ENCODE measurements at places on chromosomes 7 and 10. TPM values are rescaled to one million over a fixed set of nuclear protein-coding genes. Genes with fewer than 3 reads are reported as not detected.

Gene COL13A1
- total RNA-seq: not detected

Gene DRGX
- not detected for total RNA-seq

Gene SH2B2
- 0.95 TPM for total RNA-seq

Gene ZNF365
- 1.8 TPM for total RNA-seq

Gene SUGCT
- total RNA-seq: 0.95 TPM

DNA sequence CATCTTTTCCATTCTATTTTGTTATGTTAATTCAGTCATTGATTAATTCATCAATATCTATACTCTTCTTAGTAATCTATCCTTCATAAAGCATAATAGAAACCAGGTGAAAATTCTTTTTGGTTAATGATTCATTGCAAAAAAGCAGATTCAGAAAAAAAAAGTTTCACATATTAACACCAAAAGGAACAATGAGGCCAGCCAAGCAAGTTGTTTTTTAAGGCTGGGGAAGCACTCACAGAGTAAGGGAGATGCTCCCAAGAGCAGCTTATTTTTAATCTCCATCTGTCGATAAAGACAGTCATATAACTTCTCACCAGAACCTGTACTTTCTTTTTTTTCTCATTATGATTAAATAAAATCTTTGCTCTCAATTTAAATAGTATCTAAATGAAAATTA lies 95.8 kb downstream of the CACNA2D1 start:
- no peak for DNase-seq

- DNase-seq: no peak
Measured at GRCh38 chr10:8817299-8817698, 762.8 kb downstream of the GATA3 start.

- no peak for DNase-seq
Measured at GRCh38 chr7:29847496-29847895, 41.2 kb downstream of the WIPF3 start.

GRCh38 chr7:158296798-158297104 lies 290.9 kb downstream of the PTPRN2 start:
- DNase-seq: no peak

GRCh38 chr7:29408841-29409243 lies 154.8 kb upstream of the PRR15 start:
- peak; percentile 22 for DNase-seq

DNA sequence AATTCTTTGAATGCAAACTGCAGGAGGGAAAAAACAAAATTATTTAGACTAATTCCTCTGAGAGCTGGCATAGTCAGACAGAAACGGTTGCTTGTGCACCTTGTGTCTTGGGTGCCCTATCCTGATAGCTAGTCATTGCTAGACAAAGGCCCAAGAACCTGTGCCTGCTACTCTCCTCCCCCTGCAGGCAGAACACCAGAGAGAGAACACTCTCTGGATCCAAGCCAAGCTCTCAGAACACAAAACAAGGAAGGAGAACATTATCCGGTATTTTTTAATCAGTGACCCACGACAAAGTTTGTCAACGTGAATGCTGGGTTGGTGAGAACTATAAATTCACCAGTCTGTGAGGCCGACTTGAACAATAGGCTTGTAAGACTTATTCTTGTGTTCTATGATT lies 18.8 kb upstream of the PPP1R9A start:
- no peak for DNase-seq

DNA sequence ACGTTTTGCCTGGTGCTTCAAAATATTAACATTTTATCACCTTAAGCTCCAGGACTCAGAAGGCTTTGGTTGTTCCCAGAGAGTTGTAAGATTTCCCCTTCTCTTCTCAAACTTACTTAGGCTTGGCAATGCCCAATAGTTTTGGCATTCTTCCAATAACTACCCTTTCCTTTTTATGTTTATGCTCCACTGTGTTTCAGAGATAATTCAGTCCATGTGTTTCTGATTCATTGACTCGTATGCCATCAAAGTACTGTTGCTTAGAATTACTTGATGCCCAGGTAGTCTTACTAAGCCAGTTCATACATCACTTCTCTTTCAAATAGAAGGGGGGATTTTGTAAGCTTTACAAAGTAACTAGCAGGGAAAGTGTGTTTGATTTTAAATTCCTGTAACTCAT lies 66.6 kb downstream of the AGMO start:
- DNase-seq: no peak

- no peak for DNase-seq
Measured at GRCh38 chr10:44925811-44926750, 14.9 kb downstream of the TMEM72 start.
